ENCODE measurements at places on chromosomes 6 and 20. TPM values are rescaled to one million over a fixed set of nuclear protein-coding genes. Genes with fewer than 3 reads are reported as not detected.

The BPIFB1 gene
- total RNA-seq = not detected

The TENT5A gene
- total RNA-seq = 6.9 TPM

The APOBEC2 gene
- not detected for total RNA-seq

The TSBP1 gene
- total RNA-seq = not detected

The SLC17A1 gene
- not detected for total RNA-seq

The HMGCLL1 gene
- 0.07 TPM for total RNA-seq

GRCh38 chr20:20417876-20418676 lies 50.2 kb downstream of the INSM1 start:
- DNase-seq = no peak

GRCh38 chr6:36844232-36845170 lies 5.3 kb upstream of the CPNE5 start:
- DNase-seq = no peak

DNA sequence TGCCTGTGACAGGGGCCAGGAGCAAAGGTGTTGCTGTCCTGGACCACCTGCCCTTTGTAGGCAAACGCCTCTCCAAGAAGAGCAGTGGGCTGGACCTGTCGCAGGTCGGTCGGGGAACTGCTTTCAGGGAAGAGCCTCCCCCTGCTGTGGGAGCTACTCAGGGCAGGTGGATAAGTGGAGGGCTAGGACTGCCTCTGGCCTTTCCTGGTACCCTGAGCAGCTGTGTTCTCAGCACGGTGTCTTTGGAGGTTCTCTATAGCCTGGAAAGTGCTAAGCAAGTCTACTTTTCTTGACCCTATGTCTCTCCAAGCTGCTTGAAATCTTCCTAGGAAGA lies 35.0 kb downstream of the BPIFB1 start:
- no peak for DNase-seq

DNA sequence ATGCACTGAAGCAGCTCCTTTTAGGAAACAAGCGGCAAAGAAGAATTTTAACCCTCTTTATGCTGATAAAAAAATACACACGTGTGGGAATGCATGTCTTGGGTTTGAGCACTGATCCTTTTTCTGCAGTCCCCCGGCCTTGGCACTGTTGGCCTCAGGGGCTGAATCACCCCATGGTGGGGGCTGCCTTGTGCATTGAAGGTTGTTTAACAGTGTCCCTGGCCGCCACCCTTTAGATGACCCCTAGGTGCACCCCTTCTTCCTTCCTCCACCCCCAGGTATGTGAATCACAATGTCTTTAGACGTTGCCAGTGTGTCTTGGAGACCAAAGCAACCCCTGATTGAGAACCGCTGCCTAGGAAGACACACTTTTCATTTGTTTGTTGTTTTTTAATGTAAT lies 190.7 kb downstream of the CDH4 start:
- no peak for DNase-seq

DNA sequence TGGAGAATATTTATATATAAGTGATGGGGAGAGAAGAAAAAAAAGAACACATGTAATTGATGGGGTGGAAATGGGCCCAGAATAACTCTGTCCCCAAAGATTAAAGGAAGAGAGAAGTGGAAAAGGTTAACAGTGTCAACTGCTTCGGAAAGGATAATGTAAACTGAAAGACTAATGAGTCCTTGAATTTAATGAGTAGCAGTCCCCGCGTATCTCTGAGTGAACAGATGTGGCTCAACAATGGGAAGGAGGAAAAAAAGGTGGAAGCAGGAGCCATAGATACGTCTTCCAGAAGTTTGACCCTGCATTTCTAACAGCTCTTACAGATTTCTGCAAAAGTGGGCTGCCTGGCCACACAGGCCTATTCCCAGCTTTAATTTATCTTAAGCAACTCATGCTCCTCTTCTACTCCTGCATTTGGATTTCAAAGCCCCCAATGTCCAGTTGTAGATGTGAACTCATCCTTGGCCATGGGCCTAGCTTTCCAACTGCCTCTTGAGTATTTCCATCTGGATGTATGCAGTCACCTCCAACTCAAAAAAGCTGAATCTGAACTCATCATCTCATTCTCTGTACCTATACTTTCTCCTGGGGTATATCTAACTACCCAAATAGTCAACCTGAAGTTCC lies 61.3 kb downstream of the DST start:
- DNase-seq = no peak

DNA sequence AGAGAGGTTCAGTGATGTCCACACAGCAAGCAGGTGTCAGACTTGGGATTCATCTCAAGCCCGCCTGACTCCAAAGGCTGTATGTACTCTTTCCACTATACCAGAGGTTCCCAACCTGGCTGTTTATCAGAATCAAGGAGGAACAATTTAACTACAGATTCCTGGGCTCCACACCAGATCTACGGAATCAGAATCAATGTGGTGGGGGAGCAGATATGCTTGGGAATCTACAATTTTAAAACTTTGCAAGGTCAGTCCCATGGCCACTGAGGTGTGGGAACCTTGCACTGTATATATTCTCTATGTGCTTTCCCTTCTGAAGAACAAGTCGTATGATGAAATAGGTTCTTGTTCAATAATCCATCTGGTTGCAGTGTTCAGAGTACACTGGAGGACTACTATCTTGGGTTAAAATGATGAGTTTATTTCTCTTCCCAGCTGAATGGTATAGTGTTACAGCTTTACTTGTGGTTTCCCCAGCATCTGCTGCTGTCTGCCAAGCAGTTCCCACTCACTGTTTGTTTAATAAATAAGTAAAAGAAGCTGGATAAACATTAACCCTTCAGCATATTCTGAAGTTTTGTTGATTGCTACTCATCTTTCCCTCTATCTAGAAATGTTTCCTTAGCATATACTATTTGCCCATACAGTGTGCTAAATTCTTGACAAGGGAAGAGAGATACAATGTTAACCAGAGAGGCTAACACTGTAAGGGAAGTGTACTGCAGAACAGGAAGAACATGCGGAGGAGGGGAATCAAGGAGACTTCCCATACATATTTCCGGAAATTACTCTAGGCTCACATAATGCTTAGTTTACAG lies 9.9 kb downstream of the TTI1 start:
- DNase-seq = no peak

DNA sequence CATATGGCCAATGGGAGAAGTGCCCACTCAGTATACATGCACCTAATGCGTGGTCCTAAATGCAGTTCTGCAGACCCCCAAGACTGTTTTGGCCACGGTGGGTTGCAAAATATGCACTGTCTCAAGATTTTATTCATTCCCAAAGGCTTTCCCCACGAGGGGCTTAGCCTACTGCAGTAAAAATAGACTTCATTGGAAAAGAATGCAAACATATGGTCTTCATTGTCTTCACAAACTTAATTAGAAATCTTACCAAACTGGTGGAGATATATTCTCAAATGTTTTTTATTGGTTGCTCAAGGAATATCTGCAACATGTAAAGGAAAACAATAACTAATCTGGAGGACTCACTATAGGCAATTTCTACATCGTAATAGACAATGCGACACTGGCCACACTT lies 31.6 kb upstream of the PRL start:
- DNase-seq = no peak
